ENCODE measurements at places on chromosomes 1 and 21. TPM values are rescaled to one million over a fixed set of nuclear protein-coding genes. Genes with fewer than 3 reads are reported as not detected.

Gene LCE1B
- not detected for total RNA-seq

DNA sequence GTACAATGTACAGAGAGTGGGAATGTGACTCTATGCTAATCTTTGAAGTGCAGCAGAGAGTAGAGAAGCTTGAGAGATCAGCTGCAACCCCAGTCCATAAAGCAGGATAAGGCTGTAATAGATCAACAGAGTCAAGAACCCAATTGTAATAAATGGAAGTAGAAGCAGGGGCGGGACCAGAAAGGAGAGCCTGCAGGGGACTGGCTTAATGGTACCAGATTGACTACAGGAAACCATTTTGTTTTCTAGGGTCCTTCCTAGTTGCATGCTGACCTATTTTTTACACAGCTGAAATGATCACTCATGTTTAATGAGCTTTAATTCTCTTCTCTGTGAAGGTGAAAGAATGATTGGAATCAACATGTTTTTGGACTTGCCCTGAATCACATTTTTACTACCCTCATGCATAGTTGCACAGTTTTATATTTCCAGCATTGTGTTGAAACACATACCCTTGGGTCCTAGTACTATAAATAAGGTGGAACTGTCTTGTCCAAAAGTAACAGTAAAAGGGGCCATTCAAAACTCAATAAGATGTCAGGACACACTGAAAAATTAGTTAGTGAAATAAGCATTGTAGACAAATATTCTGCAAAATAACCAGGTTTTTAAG is 69.8 kb downstream of the GPR88 start:
- no peak for DNase-seq

Gene SPRR3
- 10.0 TPM for total RNA-seq

Gene S100A5
- total RNA-seq, result not detected

Gene NEGR1
- 92.3 TPM for total RNA-seq

DNA sequence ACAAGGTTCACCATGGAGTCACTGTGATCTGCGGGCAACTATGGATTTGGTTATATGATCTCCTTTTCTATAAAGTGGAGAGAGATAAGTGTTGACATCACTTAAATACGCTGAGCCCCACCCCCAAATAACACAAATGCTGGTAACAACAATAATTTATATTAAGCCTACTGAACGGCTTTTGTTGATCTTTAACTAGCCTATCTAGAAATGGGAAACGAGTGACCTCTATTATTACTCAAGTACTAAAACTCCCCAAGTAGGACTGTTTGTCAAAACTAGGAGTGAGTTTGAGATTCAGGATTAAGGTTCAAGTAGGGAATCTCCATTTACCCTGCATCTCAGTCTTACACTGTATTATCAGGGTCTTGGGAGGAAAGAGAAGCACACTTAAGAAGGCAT is 52.2 kb downstream of the MAP3K7CL start:
- no peak for DNase-seq

GRCh38 chr1:21238141-21238800 is 52.0 kb downstream of the ECE1 start:
- DNase-seq, result no peak

Gene CYP4Z1
- total RNA-seq, result 0.53 TPM

- no peak for DNase-seq
Observed at GRCh38 chr1:15371610-15372545, 37.8 kb upstream of the EFHD2 start.

Gene DAP3
- 57.3 TPM for total RNA-seq

Gene C1QB
- 26.3 TPM for total RNA-seq

Gene TDRD5
- total RNA-seq, result 1.1 TPM

Gene PADI2
- total RNA-seq, result 5.6 TPM

- DNase-seq, result no peak
Observed at GRCh38 chr21:38349977-38350376, 93.2 kb downstream of the KCNJ15 start.

- no peak for DNase-seq
Observed at GRCh38 chr1:57235730-57236510, 187.9 kb downstream of the DAB1 start.

DNA sequence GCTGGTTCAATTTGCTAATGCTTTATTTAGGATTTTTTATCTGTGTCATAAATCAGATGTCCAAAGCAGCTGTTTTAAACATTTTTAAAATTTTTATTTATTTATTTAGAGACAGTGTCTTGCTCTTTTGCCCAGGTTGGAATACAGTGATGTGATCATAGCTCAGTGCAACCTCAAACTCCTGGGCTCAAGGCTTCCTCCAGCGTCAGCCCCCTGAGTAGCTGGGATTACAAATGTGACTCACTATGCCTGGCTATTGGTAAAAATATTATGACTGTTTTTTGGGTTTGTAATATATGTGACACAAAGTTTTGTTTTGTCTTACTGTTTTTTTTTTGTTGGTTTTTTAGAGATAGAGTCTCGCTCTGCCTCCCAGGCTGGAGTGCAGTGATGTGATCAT is 11.8 kb downstream of the ZBED6 start:
- no peak for DNase-seq

- peak; percentile 71 for DNase-seq
Observed at GRCh38 chr1:173477286-173478093, at the start of gene PRDX6. PRDX6 (plus strand) TSS chr1:173477335; CDS start chr1:173477398, 63 bp downstream.

Gene RBP7
- 2.4 TPM for total RNA-seq

GRCh38 chr1:113895098-113895497 is 7.7 kb upstream of the BCL2L15 start:
- DNase-seq, result no peak

Gene AMIGO1
- total RNA-seq, result 2.9 TPM

DNA sequence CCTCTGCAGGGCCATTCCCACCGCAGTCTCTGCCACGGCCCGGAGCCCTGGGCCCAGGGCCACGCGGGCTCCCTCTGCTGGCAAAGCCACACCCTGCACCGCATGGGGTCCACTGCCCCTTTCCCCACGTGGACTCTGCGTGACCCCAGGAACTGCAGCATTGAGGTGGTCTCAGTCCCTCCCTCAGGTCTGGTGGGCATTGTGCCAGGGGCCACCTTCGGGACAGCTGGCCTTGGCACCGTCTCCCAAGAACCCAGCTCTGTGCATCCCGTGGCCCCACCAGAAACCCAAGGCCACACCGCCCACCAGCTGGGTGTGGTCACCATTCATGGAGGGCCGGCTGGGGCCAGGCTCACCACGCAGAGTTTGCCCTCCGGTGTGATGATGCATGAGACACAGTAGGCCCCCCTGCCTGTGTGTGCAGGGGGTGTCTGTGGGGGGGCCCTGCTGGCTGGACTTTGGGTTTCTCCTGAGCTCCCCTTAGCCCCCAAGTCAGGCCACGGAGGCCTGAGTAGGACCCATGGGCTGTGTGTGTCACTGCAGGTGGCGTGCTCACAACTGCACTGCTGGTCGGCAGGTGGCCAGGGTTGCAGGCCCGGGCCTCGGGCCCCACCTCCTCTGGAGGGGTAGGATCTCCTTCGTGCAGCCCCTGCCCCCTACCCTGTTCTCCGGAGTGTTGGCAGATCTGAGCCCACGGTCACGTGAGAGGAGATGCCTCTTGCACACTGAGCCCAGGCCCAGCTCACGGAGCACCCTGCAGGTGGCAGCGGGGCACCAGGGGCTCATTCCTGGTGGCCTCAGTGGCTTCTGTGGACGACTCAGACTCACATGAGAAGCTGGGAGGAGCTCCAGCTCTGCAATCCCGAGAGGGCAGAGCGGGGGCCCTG is 5.8 kb downstream of the VWA1 start:
- no peak for DNase-seq

DNA sequence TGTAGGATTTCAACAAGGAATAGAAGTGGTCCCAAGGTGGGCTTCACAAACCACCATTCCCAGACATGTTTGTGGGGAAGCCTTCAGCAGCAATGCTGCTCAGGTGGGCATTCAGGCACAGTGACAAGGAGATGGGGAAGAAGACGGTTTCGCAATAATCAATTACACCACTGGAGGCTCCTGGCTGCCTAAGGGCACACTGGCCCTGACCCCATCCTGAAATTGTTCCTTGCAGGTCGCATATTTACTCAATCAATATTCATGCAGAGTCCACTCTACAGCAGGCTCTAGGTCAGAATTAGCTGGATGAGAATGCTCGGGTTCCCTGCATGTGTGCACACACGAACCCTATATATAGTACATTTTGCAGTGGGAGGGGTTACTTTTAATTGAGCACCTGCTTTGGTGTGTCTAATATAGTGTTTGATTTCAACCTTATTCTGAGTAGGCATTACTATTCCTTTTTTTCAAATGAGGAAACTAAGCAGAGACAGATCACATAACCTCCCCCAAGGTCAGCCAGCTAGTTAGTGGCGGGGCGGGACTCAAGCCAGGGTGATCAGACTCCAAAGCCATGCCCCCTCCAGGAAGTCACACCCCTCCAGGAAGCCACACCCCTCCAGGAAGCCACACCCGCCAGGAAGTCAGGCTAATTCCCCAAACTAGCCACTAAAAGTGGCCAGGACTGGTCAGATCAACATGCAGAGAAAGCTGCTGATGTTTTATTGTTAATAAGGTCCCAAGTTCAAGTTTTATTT is 106.5 kb downstream of the HLCS start:
- DNase-seq, result no peak

DNA sequence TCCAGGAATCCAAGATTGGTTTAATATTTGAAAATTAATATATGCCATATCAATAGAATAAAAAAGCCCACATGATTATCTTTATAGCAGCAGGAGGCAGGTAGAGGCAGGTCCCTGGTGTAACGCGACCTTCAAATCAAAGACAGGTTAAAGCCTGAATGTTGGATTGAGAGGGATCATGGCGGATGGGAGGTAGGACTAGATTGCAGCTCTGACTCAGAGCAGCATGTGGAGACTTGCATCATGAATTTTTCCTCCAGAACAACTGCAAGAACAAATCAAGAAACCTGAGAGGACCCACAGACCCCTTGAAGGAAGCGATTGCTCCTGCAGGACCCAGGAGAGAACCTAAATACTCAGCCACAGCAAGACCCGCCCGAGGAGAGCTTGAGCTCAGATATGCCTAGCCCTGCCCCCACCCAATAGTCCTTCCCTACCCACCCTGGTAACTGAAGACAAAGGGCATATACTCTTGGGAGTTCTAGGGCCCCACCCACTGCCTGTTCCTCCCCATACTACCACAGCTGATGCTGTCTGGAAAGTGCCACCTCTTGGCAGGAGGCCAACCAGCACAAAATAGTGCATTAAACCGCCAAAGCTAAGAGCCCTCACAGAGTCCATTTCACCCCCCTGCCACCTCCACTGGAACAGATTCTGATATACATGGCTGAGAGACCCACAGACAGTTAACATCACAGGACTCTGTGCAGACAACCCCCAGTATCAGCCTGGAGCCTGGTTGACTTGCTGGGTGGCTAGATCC is 19.5 kb downstream of the S100B start:
- no peak for DNase-seq

DNA sequence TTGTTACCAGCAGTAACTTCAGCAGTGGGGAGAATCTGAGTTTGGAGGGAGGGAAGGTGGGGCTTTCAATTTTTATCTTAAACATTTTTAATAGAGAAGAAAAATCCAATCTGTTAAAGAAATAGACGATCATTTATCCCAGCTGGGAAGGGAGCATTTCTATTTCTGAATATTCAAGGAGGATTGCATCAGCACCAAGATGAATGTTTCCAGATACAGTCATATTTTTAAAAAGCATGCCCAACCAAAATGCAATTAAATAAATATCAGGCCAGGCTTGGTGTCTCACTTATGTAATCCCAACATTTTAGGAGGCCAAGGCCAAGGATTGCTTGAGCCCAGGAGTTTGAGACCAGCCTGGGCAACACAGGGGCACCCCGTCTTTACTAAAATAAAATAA is 1.7 kb upstream of the ATP1A4 start:
- DNase-seq, result no peak

Gene DMBX1
- not detected for total RNA-seq

GRCh38 chr1:87914396-87914795 is 585.7 kb downstream of the LMO4 start:
- DNase-seq, result no peak

- DNase-seq, result no peak
Observed at GRCh38 chr1:147647796-147648633, 22.3 kb downstream of the ACP6 start.

Gene TNNI3K
- total RNA-seq, result 5.1 TPM

DNA sequence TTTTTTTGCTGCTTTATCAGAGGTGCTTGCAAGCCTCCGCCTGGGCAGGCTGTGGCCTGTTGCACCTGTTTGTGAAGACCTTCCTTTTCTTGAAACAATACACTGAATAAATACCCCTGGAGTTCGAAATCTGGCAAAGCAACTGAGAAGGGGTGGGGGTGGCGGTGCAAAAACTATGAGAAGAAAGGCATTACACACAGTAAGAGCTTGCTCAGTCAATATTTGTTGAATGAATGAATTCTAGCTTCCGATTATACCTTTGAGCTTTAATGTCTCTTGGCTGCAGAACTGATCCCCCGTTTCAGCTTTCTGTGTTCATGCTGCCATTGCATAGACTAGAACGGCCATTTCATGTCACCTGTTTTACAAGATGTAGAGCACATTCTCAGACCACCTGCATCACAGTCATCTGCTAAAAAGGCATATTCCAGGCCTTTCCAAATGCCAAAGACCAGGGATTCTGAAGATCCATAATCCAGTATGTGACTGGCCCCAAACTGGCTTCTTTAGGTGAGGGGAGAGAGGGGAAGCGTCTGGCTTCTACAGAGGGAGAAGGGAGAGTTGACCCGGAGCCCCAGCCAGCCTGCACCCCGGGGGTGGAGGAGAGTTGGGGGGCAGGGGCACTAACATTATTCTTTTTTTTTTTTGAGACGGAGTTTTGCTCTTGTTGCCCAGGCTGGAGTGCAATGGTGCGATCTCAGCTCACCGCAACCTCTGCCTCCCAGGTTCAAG is 111.5 kb downstream of the ETS2 start:
- DNase-seq, result peak; percentile 76

- DNase-seq, result no peak
Observed at GRCh38 chr1:184359909-184360308, 26.9 kb upstream of the C1orf21 start.

Gene VAV3
- total RNA-seq, result 24.2 TPM

- DNase-seq, result no peak
Observed at GRCh38 chr1:78292361-78292760, 198.4 kb upstream of the PTGFR start.

DNA sequence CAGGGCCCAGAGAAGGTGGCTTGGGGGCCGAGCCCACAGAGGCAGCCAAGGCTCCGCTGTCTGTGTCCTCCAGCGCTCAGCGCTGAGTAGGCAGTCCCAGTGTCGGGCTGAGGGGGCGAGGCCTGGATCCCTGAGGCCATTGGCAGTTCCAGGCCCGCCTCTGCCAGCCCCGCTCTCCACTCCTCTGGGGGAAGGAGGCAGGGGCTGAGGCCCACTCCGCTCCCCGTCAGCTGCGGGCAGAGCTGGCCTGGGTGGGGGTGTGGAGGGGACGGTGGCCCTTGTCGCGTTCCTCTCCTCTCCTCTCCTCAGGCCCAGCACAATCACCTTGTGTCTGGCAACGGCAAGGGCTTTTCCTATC is 132.8 kb downstream of the CASZ1 start:
- DNase-seq, result no peak

DNA sequence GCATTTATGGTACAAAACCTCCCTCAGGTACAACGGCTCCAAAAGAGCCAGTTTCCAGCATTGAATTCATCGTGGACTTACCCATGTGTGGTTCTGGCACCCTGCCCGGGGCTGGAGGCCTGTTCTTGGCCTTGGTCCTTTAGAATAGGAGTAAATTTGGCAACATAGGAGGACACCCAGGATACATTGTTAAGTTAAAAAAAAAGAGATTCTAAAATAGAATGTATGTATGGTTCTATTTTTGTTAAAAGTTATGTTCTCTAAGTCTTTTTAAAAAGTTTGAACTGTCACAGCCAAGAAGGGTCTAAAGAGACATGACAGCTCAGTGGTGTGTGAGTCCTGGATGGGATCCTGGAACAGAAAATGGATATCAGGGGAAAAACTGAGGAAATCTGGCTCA is 25.9 kb downstream of the EPHX1 start:
- DNase-seq, result no peak

Gene ZNHIT6
- total RNA-seq, result 30.3 TPM
